ENCODE measurements at places on chromosomes 16 and 17. TPM values are rescaled to one million over a fixed set of nuclear protein-coding genes. Genes with fewer than 3 reads are reported as not detected.

- no peak overlapping the region for H3K4me3 ChIP-seq
- H3K27ac ChIP-seq: no peak overlapping the region
- DNase-seq: no peak
- no peaks in the 10 kb centered on the region for H3K27me3 ChIP-seq
These were observed 492.3 kb upstream of the EEF2KMT start for GRCh38 chr16:5589812-5590373.

DNA sequence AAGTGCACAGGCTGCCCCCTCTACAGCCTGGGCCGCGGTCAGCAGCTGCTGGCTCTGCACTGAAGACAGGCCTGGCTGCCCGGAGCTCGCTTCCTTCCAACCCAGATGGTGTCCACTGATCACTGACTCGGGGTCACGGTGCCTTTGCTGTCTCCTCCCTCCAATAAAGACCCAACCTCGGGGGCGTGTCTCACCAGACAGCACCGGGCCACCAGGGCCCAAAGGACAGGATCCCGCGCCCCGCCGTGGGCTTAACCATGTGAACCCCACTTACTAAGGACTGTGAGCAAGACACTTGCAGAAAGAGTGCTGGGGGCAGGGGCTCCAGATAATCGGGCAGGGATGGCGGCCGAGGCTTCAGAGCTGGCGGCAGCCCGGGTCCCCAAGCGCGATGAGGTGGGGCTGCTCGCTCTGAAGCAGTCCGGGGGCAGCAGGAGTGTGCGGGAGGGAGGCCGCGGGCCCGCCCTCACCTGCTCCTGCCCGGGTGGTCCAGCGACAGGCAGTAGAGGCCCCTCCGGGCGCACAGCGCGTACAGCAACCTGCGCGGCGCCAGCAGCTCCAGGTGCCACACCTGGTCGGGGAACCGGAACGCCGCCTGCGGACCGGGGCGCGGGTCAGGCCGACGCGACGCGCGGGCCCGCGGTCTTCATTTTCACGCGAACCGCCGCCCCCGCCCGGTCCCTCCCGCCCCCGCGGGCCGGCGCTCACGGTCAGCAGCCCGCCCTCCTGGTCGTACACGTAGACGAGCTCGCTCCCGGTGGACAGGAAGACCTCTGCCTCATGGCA is 502 bp downstream of the FAAP100 start:
- no peaks in the 10 kb centered on the region for H3K27me3 ChIP-seq
- peaks cover 39% of the 10 kb centered on the region for H3K4me1 ChIP-seq
- DNase-seq: no peak
- peak overlapping the region; percentile 86 for H3K4me3 ChIP-seq
- H3K27ac ChIP-seq: no peak overlapping the region

ZNF207 gene
- total RNA-seq: 124 TPM

CCL23 gene
- total RNA-seq: 0.28 TPM

GRCh38 chr17:74077231-74077630 is 126.2 kb upstream of the RPL38 start:
- H3K36me3 ChIP-seq: no peaks in the 10 kb centered on the region
- no peak for DNase-seq
- H3K27me3 ChIP-seq: no peaks in the 10 kb centered on the region
- peaks cover 17% of the 10 kb centered on the region for H3K4me1 ChIP-seq

DNA sequence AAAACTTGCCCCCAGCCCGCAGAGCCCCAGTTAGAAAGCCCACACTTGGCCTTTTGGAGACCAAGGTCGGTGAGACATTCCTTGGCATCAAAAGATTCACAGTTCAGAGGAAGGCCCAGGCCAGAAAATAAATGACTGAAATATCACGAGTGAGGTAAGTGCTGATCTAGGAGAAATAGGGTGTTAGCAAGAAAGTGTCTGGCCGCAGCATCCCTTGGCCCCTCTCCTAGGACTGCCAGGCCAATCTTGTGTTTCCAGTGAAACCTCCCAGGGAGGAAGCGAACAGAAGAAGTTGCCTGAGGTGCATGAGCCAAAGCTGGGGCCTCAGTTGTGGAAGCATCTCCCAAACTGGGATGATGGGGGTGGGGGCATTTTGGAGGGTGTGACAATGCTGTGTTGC is 22.5 kb upstream of the NSMCE1 start:
- no peak overlapping the region for H3K27ac ChIP-seq
- no peak overlapping the region for H3K4me3 ChIP-seq
- no peaks in the 10 kb centered on the region for H3K4me1 ChIP-seq
- no peaks in the 10 kb centered on the region for H3K27me3 ChIP-seq
- no peaks in the 10 kb centered on the region for H3K36me3 ChIP-seq

- H3K27me3 ChIP-seq: no peaks in the 10 kb centered on the region
- peaks cover 10% of the 10 kb centered on the region for H3K36me3 ChIP-seq
- H3K27ac ChIP-seq: no peak overlapping the region
- H3K4me3 ChIP-seq: no peak overlapping the region
- DNase-seq: no peak
- no peaks in the 10 kb centered on the region for H3K4me1 ChIP-seq
These were observed 19.9 kb downstream of the ERAL1 start for GRCh38 chr17:28874750-28875149.

GRCh38 chr17:48001197-48001596 is 30.3 kb downstream of the CDK5RAP3 start:
- DNase-seq: no peak
- no peaks in the 10 kb centered on the region for H3K27me3 ChIP-seq
- H3K36me3 ChIP-seq: no peaks in the 10 kb centered on the region
- no peak overlapping the region for H3K27ac ChIP-seq
- H3K4me1 ChIP-seq: peaks cover 60% of the 10 kb centered on the region

UTS2R gene
- total RNA-seq: 0.11 TPM

GRCh38 chr16:8956265-8957062 is 7.2 kb downstream of the USP7 start:
- no peaks in the 10 kb centered on the region for H3K36me3 ChIP-seq
- DNase-seq: no peak
- H3K27ac ChIP-seq: no peak overlapping the region
- H3K27me3 ChIP-seq: no peaks in the 10 kb centered on the region

Measured in spinal cord (tissue), 10 donors.